Gastrocnemius medialis (tissue), 4 donors: ENCODE measurements at places on chromosomes 3 and 15.

GRCh38 chr3:94252316-94252715 is 189.5 kb downstream of the NSUN3 start:
- DNase-seq = no peak
- no peaks in the 10 kb centered on the region for H3K4me1 ChIP-seq
- H3K36me3 ChIP-seq = no peaks in the 10 kb centered on the region
- no peak overlapping the region for H3K4me3 ChIP-seq
- no peaks in the 10 kb centered on the region for H3K27me3 ChIP-seq

DNA sequence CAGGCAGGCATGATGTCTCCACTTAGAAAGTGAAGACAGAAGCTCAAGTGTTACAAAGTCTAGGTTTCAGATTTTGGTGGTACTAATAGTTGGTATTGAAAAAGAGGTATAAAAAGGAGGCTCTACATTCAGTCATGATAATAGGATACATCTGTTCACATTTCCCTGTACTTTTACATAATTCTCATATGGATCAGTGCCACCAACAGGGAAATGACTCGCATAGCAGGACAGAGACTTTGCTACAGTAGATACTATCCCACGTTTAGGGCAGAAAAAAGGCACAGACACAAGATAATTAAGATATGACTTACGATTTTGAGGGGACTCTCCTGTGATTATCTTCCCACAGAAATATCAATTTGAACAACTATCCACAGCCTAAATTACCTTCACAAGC is 1062.9 kb upstream of the EPHA6 start:
- H3K27ac ChIP-seq = no peak overlapping the region
- no peaks in the 10 kb centered on the region for H3K36me3 ChIP-seq
- H3K4me3 ChIP-seq = no peak overlapping the region
- H3K4me1 ChIP-seq = no peaks in the 10 kb centered on the region
- H3K27me3 ChIP-seq = no peaks in the 10 kb centered on the region

DNA sequence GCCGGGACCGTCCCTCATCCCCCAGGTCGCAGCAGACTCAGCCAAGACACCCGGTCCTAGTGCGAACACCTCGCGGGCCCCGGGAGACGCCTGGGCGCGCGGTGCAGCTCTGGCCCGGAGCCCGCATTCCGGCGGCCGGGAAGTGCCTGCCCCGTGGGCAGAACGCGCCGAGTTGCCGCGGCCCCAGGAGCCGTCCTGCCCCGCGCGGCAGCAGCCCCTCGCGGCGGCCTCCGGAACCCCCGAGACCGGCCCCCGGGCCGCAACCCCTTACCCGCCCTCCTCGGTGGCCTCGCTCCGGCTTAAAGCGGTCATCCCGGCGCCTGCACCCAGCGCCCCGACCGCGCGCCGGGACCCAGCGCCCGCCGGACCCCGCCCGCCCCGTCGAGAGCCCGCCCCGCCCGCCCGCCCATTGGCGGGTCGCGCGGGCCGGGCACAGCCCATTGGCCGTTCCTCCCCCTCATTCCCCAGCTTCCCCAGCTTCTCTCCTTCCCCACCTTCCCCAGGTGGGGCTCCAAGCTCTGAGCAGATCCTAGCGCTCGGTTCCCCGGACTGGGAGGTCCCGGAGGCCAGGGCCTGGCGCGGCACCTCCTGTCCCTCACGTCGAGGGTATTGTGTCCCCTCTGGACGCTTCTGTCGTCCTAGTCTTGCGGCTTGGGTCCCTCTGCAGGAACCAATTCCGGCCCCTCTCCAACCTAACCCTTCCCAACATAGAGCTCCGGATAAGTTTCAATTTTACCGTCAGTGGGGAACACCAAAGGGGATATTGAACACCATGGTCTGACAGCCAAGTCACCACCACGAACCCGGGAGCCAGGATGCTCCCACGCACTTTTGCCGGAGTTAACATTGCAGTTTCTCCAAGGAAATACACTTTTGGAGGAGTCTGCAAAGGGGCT is at the start of gene GRAMD2A:
Gene GRAMD2A, minus strand, starts transcription at position 328 of the 896 bp plus-strand sequence.
- peaks cover 23% of the 10 kb centered on the region for H3K36me3 ChIP-seq
- H3K4me1 ChIP-seq = peaks cover 30% of the 10 kb centered on the region
- H3K27me3 ChIP-seq = no peaks in the 10 kb centered on the region
- H3K4me3 ChIP-seq = peak within 1 kb of the TSS; percentile 51
- no peak within 1 kb of the TSS for H3K27ac ChIP-seq

DNA sequence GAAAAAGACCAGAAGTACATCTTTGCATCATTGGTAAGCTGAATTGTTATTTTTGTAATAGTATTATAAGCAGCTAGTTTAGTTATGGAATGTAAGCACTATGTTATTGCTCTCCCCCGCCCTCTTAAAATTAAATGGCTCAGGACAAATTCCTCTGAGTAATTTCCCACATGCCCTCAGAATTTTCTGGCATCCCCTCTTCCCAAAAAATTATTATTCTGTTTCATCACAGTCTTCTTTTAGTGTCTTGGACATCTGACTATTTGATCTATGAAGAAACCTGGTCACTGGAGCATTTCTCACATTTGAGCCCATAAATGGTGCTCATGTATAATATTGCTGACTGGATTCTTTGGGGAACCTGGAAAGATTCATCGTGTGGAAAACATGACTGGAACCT is 68.3 kb downstream of the KLHL25 start:
- DNase-seq = no peak
- peak overlapping the region; percentile 67 for H3K27ac ChIP-seq
- H3K27me3 ChIP-seq = no peaks in the 10 kb centered on the region
- H3K36me3 ChIP-seq = no peaks in the 10 kb centered on the region

GRCh38 chr3:42106646-42107045 is 15.5 kb downstream of the TRAK1 start:
- peaks cover 18% of the 10 kb centered on the region for H3K4me1 ChIP-seq
- no peaks in the 10 kb centered on the region for H3K27me3 ChIP-seq
- H3K36me3 ChIP-seq = no peaks in the 10 kb centered on the region
- no peak for DNase-seq
- H3K27ac ChIP-seq = peak overlapping the region; percentile 70
- no peak overlapping the region for H3K4me3 ChIP-seq

DNA sequence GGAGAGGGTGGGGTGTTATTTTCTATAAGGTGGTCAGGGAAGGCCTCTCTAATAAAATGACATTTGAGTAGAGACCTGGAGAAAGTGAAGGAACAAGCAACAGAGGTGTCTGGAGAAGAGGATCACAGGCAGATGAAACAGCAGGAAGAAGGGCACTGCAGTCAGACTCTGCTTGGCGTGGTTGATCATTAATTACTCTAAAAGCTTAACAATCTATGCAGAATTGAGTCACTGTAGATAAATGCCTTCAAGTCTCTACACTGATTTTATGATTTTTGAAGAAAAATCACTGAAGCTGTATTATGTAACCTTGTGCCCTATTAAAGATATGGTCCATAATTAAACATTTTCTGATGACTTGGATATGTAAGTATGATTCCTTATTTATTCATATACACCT is 114.2 kb downstream of the TNIK start:
- no peak for DNase-seq
- H3K36me3 ChIP-seq = no peaks in the 10 kb centered on the region
- H3K4me3 ChIP-seq = no peak overlapping the region
- no peaks in the 10 kb centered on the region for H3K27me3 ChIP-seq
- no peak overlapping the region for H3K27ac ChIP-seq

- H3K4me1 ChIP-seq = peaks cover 50% of the 10 kb centered on the region
- no peak overlapping the region for H3K4me3 ChIP-seq
- no peaks in the 10 kb centered on the region for H3K36me3 ChIP-seq
- peak overlapping the region; percentile 43 for H3K27ac ChIP-seq
- no peak for DNase-seq
- H3K27me3 ChIP-seq = no peaks in the 10 kb centered on the region
Observed at GRCh38 chr3:115085197-115085865, 61.8 kb downstream of the ZBTB20 start.

- no peaks in the 10 kb centered on the region for H3K27me3 ChIP-seq
- H3K4me3 ChIP-seq = no peak overlapping the region
- DNase-seq = no peak
- no peaks in the 10 kb centered on the region for H3K36me3 ChIP-seq
Observed at GRCh38 chr3:170354760-170355159, 2.8 kb upstream of the SKIL start.

DNA sequence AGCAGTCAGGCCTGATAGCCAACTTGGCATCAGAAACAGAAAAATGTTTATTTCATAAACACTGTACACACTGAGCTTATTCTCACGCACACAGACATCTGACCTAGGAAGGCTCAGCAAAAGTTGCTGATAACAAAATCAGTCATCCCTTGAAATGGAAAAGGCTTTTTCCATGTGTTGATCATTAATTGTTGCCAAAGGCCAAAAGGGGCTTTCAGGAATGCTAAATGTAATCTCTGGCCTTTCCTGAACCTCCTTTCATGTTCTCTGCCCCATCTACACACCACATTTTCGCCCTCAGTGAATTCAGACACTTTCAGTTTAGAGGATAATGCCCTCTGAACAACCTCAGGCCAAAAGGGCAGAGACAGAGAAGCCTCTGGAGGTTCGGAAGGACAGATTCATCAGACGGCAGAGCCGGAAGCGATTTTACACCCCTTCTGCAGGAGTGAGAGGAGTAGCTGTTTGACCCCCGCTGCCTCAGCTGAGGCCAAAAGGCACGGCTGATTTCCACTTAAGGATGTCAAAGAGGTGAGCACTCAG is 14.5 kb downstream of the RTP4 start:
- H3K27ac ChIP-seq = no peak overlapping the region
- no peaks in the 10 kb centered on the region for H3K36me3 ChIP-seq
- H3K4me1 ChIP-seq = no peaks in the 10 kb centered on the region
- no peak for DNase-seq

DNA sequence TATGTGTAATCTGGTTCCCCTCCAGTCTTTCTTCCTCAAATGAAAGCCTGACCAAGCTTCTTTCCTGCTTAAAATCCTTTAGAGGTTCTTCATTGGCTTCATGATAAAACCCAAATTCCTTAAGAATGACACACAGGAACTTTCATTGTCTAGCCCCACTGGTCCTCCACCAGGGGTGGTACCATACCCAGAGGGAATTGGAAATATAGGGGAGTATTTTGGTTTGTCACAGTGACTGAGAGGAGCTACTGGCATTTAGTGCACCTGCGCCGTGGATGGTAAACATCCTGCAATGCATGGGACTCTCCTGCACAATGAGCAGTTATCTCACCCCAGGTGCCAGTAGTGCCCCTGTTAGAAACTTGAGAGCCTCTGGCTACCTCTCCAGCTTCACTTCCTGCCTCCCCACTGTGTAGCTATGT is 10.8 kb downstream of the ZWILCH start:
- H3K27ac ChIP-seq = no peak overlapping the region
- H3K36me3 ChIP-seq = no peaks in the 10 kb centered on the region
- no peaks in the 10 kb centered on the region for H3K27me3 ChIP-seq
- H3K4me3 ChIP-seq = no peak overlapping the region

DNA sequence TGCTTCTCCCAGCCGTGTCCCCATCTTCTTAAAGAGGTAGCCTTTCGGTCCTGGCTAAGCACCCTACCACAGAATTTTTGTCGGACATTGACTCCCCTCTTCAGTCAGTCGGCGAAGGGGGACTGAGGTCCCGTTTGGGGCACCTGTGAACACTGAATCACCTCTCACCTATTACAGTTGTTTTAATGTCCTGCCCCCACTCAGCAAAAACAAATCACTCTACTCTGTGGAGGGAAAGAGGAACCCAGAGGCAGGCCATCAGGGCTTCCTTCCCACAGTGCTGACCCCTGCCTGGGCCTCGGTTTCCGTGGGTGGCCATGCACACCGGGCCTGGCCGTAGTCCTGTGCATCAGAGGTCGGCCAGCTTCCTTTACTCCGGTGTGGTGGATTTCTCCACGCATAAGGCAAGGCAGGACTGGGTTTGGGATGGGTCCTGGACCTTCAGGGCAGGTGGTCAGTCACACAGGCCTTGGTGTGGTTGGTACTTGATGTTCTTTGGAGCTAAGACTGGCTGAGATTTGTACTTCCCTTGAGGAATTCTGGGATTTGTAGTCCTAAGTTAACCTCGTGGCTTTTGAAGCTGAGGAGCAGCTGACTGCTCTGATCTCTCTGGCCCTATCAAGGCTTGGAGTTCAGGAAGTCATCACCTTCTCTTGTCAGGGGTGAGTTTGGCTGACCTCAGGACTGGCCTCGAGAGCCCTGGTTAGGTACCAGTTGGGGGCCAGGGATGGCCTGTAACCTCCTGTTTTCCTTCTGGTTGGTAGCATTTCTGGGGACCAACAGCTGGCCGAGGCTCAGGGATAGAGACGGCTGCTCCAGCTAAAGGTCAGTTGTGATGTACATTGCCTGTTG is 627 bp upstream of the FAM131A start:
- peak overlapping the region; percentile 99 for H3K27ac ChIP-seq
- peaks cover 44% of the 10 kb centered on the region for H3K4me1 ChIP-seq
- peak; percentile 68 for DNase-seq
- H3K4me3 ChIP-seq = peak overlapping the region; percentile 80

- DNase-seq = no peak
- H3K4me1 ChIP-seq = peaks cover 4% of the 10 kb centered on the region
- no peak overlapping the region for H3K27ac ChIP-seq
- no peak overlapping the region for H3K4me3 ChIP-seq
Observed at GRCh38 chr3:102192575-102192974, 242.2 kb upstream of the ZPLD1 start.

DNA sequence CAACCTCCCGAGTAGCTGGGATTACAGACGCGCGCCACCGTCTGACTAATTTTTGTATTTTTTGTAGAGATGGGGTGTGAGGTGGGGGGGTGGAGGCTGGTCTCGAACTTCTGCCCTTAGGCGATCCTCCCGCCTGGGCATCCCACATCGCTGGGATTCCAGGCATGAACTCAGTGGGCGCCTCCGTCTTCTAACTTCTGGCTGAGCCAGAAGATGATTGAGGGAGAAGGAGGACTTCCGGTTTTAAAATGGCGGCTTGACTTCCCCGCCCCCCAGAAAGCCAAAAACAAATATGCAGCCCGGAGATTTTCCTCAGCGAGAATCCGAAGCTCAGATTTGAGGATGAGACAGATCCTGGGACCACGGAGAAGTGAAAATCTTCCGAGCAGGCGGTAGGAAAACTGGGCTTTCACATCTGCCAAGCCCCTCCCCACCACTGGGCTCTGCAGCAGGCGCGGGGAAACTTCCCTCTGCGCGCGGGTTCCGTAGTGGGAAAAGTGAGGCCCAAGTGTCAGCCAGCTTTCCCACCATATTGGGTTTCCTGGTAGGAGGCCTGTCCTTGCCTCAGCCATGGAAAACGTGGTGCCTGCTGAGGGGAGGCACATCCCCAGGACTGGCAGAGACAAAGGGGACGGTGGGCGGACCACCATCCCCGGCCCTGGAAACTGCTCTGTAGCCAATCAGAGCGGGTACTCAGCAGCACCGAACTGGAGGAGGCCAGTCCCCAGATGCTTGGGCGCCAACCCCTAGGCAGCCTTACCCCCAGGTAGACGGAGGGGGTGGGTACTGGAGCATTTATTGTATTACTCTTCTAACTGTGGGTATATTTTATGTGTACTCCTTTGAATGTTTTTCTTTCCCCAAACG is 17.3 kb downstream of the CHST14 start:
- H3K27me3 ChIP-seq = no peaks in the 10 kb centered on the region
- H3K4me3 ChIP-seq = no peak overlapping the region
- no peak overlapping the region for H3K27ac ChIP-seq
- H3K36me3 ChIP-seq = no peaks in the 10 kb centered on the region

- DNase-seq = no peak
- H3K4me3 ChIP-seq = no peak overlapping the region
- no peaks in the 10 kb centered on the region for H3K27me3 ChIP-seq
Observed at GRCh38 chr3:29922992-29923746, 642.3 kb downstream of the RBMS3 start.

- DNase-seq = no peak
- no peak overlapping the region for H3K4me3 ChIP-seq
- H3K27ac ChIP-seq = no peak overlapping the region
- no peaks in the 10 kb centered on the region for H3K27me3 ChIP-seq
- no peaks in the 10 kb centered on the region for H3K36me3 ChIP-seq
Observed at GRCh38 chr15:39061952-39062464, 497.4 kb upstream of the RASGRP1 start.

- H3K4me3 ChIP-seq = no peak overlapping the region
- peaks cover 18% of the 10 kb centered on the region for H3K4me1 ChIP-seq
- no peaks in the 10 kb centered on the region for H3K27me3 ChIP-seq
Observed at GRCh38 chr3:23590424-23591273, 215.1 kb upstream of the UBE2E1 start.
